Urothelium cell line (cell line): ENCODE measurements at places on chromosomes 5 and 9.

- DNase-seq, result peak; percentile 34
Measured at GRCh38 chr9:108836781-108837180, 19.0 kb downstream of the ACTL7B start.

DNA sequence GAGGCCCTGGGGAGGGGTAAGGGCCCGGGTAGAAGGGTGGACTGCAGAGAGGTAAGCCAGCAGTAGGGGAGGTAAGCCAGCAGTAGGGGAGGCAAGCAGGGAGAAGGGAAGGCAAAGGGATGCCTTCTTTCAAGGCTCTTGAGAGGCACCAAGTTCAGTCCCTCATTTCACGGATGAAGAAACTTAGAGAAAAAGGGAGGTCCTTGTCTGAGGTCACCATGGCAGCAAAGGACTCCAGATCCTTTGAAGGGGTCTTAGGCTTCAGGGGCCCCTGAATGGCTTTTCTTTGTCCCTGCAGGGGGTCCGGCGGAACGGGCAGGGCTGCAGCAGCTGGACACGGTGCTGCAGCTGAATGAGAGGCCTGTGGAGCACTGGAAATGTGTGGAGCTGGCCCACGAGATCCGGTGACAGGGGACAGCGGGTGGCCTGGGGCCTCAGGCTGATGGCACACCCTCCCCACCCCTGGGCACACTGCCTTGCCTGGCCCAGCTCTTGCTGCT lies 42.6 kb downstream of the RGS3 start:
- no peak for DNase-seq

GRCh38 chr5:122929980-122930379 lies 84.6 kb downstream of the SNX24 start:
- DNase-seq, result no peak

DNA sequence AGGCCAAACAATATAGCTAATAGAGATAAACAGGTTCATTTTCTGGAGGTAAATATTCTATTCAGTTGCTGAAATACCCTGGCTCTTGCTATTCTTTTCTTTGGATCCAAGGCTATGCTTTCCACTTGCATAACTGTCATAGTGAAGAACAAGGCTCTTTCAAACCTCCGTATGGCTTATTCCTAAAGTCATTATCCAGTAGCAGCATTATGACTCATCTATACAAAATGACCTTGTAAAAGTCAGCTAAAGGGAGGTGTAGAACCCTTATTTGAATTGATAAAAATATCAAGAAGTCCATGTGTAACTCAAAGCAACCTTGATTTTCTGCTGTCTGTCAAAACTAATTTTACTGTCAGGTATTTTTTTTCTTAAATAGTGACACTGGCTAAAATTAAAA lies 447.8 kb downstream of the PLK2 start:
- DNase-seq, result peak; percentile 23
